ENCODE measurements at places on chromosomes 3 and 15.

- no peak for DNase-seq
These were observed 65.1 kb downstream of the NEK11 start for GRCh38 chr3:131091768-131092167.

DNA sequence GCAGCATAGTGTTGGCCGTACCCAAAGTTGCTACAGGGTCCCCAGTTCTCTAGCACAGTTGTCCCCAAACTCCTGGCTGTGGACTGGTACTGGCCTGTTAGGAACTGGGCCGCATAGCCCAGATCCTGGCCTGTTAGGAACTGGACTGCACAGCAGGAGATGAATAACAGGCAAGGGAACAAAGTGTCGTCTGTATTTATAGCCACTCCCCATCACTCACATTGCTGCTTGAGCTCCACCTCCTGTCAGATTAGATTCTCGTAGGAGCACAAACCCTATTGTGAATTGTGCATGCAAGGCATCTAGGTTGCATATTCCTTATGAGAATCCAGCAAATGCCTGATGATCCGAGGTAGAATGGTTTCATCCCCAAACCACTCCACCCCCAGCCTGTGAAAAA lies 604.0 kb upstream of the LMCD1 start:
- no peak for DNase-seq

DNA sequence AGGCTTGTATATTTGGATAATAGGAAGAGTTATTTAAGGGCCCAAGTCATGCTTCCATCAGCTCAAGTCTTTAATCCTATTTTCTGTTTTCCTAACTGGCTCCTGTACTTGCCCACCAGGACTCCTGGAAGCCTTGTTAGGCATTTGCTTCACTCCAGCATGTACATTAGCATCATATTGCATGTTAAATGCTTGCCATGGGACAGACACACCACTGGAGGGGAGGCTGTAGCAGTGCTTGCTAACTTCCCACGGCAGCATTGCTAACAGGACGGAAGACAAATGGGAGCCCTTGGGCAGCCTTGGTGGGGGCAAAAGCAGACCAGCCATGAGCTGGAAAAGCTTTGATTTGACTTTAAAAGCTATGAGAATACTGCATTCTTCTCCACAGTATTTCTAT lies 6.1 kb downstream of the TMOD2 start:
- no peak for DNase-seq

GRCh38 chr3:195208183-195208582 lies 62.8 kb downstream of the XXYLT1 start:
- DNase-seq = no peak

DNA sequence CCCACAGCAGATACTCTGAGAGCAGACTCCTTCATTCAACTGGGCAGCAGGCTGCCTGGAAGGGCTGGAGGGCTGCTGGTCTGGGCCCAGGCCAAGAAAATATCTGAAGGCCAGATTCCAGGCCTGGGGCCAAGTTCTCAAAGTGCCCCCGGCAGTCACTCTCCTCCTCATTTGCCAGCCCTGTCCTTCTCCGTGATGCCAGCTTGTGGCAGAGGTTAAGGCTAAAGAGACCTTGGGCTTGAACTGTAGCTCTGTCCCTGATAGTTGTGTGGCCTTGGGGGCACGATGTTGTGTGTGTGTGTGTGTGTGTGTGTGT lies 39.0 kb downstream of the FAM3D start:
- DNase-seq = no peak

GRCh38 chr3:67381667-67382272 lies 272.6 kb downstream of the SUCLG2 start:
- peak; percentile 33 for DNase-seq

DNA sequence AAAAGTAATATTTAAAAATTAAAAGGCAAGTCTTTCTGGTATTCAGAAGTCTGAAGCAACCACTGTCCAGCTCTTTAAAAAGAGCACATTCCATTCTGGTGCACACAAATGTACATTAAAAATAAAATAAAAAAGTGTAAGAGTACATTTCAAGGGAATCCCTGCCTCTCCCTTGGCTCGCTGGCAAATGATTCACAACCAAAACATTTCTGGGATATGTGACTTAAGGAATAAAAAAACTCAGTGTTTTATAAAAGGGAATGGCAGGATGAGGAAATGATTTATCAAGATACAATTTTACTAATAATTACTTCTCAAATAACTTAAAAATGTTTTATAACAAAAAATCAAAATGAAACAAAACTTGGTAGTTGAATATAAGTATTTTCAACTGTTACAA lies 23.8 kb upstream of the ANXA2 start:
- DNase-seq = no peak

GRCh38 chr15:51131596-51132290 lies 37.0 kb upstream of the TNFAIP8L3 start:
- DNase-seq = no peak

GRCh38 chr3:98814817-98815420 lies 51.8 kb downstream of the ST3GAL6 start:
- no peak for DNase-seq

- peak; percentile 21 for DNase-seq
These were observed 476.7 kb upstream of the CBLB start for GRCh38 chr3:106345353-106346027.

GRCh38 chr3:146504498-146505197 lies 35.3 kb upstream of the PLSCR2 start:
- DNase-seq = no peak
